Activated CD8-positive, alpha-beta memory T cell treated with anti-CD3 and anti-CD28 coated beads, Interleukin-2, amount 10 ng/mL, durations not matched to agents 7 days and 5 days (primary cell): ENCODE measurements at places on chromosomes 3 and 15. TPM values are rescaled to one million over a fixed set of nuclear protein-coding genes. Genes with fewer than 3 reads are reported as not detected.

- DNase-seq: peak; percentile 49
- peak overlapping the region; percentile 90 for H3K27ac ChIP-seq
- H3K36me3 ChIP-seq: no peaks in the 10 kb centered on the region
- no peaks in the 10 kb centered on the region for H3K27me3 ChIP-seq
- H3K4me3 ChIP-seq: peak overlapping the region; percentile 75
- H3K4me1 ChIP-seq: peaks cover 44% of the 10 kb centered on the region
Observed at GRCh38 chr15:64596701-64597476, 136.5 kb downstream of the ZNF609 start.

DNA sequence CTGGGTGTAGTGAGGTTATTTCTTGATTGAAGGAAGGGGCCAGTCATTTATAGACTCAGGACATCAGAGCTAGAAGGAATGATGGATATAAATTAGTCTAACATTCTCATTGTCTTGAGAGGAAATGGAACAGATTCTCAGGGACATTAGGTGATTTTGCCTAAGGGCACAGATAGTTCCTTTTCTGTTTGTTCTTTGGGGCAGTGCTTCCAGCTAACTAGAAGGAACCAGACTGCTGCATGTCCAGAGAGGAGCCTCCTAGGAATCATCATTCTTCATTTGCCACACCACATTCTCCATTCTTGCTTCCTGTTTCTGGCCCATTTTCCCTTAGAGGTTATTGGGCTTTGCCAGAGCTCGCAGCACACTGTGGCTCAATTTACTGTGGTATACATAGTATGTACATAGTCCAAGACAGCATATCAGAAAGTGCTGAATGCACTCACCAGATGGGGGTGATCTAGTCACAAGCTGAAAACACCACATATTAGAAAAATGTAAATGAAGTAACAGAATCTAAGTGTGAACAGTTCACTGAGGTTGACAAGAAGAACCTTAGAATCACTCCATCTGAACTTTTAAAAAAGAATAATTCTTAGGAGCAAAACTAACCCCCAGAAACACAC, 62.7 kb upstream of the MYZAP start:
- DNase-seq: no peak
- H3K4me3 ChIP-seq: no peak overlapping the region
- no peaks in the 10 kb centered on the region for H3K36me3 ChIP-seq
- no peaks in the 10 kb centered on the region for H3K4me1 ChIP-seq
- H3K27me3 ChIP-seq: peaks cover 49% of the 10 kb centered on the region
- H3K27ac ChIP-seq: no peak overlapping the region

DNA sequence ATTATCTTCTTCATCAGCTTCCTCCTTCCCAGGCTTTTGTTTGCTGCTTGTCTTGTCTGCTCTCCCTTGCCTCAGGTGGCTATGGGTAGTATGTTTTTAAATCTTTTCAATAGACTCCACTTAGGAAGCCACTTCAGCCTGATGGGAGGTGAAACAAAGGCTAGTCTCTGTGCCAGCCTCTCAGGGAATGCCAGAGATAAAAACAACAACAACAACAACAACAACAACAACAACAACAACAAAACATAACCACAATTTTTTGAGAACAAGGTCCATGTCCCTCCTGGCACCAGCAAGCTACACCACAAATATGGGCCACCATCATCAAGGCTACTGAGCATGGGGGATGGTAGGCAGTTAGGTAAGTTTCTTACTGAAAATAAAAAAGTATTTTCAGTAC, 64.8 kb upstream of the UBP1 start:
- H3K4me1 ChIP-seq: no peaks in the 10 kb centered on the region
- peaks cover 47% of the 10 kb centered on the region for H3K36me3 ChIP-seq
- H3K4me3 ChIP-seq: no peak overlapping the region
- no peak overlapping the region for H3K27ac ChIP-seq
- no peak for DNase-seq

GRCh38 chr3:141828890-141829289, 47.6 kb upstream of the ATP1B3 start:
- H3K27me3 ChIP-seq: peaks cover 4% of the 10 kb centered on the region
- DNase-seq: no peak

DNA sequence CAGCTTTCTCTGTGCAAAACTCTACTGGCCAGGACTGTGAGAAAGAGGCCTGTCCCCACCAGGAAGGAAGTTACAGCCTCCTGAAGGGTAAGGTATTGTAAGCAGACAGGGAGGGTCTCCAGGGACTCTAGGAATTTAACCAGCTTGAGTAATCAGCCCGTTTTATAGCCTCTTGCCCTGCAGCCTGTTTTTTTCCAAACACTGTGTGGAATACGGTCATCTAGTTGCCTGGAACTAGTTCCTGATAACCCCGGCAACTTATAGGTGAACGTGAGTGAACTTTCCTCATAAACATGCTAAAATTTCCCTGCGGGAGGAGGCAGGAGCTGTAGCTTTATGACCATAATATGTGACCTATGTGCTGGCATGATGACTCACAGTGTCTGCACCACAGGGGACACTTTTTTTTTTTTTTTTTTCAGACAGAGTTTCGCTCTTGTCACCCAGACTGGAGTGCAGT, 60.1 kb upstream of the DAZL start:
- no peak overlapping the region for H3K4me3 ChIP-seq
- H3K27ac ChIP-seq: no peak overlapping the region
- H3K27me3 ChIP-seq: peaks cover 13% of the 10 kb centered on the region
- no peaks in the 10 kb centered on the region for H3K36me3 ChIP-seq
- no peaks in the 10 kb centered on the region for H3K4me1 ChIP-seq

DNA sequence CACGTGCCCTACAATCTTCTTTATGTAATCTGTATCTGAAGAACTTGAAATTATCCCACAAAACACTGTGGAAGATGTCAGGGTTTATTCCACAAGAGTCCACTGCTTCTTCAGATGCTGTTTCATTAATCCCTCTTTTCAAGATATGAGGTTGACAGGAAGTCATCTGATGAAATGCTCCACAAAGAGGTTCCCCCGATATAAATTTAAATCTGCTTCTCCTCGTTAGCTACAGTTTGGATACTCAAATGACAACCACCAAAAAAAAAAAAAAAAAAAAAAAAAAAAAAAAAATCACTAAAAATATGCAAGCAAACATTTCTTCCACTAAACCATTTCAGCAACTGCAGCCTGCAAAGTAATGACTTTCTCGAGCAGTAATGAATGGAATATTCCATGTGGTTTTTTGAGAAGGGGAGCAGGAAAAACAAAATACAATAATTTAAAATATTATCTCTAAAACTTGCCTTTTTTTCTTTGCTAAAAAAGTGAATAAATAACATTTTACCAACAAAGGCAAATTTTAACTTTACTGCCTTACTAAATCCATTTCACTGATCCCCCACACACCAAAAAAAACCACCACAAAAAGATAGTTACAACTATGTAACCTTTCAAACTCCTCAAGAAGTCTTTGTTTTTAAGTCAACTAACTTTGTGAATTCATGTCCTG, 37.8 kb downstream of the DLG1 start:
- H3K27ac ChIP-seq: no peak overlapping the region
- H3K4me3 ChIP-seq: no peak overlapping the region
- H3K4me1 ChIP-seq: no peaks in the 10 kb centered on the region
- peaks cover 6% of the 10 kb centered on the region for H3K36me3 ChIP-seq
- DNase-seq: no peak
- H3K27me3 ChIP-seq: no peaks in the 10 kb centered on the region

DNA sequence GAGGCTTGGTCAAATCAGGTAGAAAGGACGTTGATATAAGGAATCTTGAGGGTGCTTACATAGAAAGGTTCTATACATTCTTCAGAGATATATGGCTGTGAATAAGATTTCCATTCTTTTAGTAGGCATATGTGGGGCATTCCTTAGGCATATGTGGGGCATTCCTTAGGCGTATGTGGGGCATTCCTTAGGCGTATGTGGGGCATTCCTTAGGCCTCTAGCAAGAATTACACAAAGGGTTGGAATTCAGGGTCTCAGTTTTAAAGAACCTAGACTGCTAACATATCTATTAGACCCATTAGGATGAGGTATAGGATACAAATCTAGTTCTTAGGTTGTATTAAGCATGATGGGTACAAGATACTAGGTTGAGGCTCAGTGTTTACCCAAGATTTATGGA, 607.8 kb downstream of the SI start:
- no peaks in the 10 kb centered on the region for H3K36me3 ChIP-seq
- no peak overlapping the region for H3K27ac ChIP-seq
- no peaks in the 10 kb centered on the region for H3K4me1 ChIP-seq
- DNase-seq: no peak

GRCh38 chr3:149339931-149340309, 6.5 kb upstream of the TM4SF18 start:
- no peak for DNase-seq
- peaks cover 7% of the 10 kb centered on the region for H3K4me1 ChIP-seq
- no peaks in the 10 kb centered on the region for H3K36me3 ChIP-seq
- no peak overlapping the region for H3K27ac ChIP-seq

DNA sequence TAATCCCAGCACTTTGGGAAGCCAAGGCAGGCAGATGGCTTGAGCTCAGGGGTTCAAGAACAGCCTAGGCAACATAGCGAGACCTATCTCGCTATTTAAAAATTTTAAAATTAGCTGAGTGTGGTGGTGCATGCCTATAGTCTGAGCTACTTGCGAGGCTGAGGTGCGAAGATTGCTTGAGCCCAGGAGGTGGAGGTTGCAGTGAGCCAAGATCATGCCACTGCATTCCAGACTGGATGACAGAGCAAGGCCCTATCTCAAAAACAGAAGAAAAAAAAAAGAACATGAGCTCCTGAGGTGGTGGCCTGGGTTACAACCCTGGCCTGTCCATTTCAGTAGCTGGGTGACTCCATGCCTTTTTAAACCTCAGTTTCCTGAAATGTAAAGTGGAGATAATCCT, 7.2 kb downstream of the DNASE1L3 start:
- no peak for DNase-seq
- no peaks in the 10 kb centered on the region for H3K36me3 ChIP-seq
- no peak overlapping the region for H3K4me3 ChIP-seq

GRCh38 chr3:120461416-120461815, 10.6 kb upstream of the FSTL1 start:
- no peak overlapping the region for H3K27ac ChIP-seq
- peaks cover 10% of the 10 kb centered on the region for H3K4me1 ChIP-seq
- H3K27me3 ChIP-seq: peaks cover 13% of the 10 kb centered on the region
- H3K4me3 ChIP-seq: no peak overlapping the region
- H3K36me3 ChIP-seq: no peaks in the 10 kb centered on the region

GRCh38 chr3:46671541-46672348, 21.7 kb downstream of the ALS2CL start:
- H3K27ac ChIP-seq: no peak overlapping the region
- H3K4me1 ChIP-seq: no peaks in the 10 kb centered on the region
- no peak overlapping the region for H3K4me3 ChIP-seq
- no peaks in the 10 kb centered on the region for H3K27me3 ChIP-seq
- no peak for DNase-seq
- no peaks in the 10 kb centered on the region for H3K36me3 ChIP-seq

- peak overlapping the region; percentile 65 for H3K4me3 ChIP-seq
- peaks cover 15% of the 10 kb centered on the region for H3K27me3 ChIP-seq
Observed at GRCh38 chr3:87088993-87089841, 98.3 kb upstream of the VGLL3 start.

GRCh38 chr15:51837792-51838251, 8.4 kb downstream of the TMOD3 start:
- H3K4me3 ChIP-seq: peak overlapping the region; percentile 27
- H3K27me3 ChIP-seq: no peaks in the 10 kb centered on the region
- H3K4me1 ChIP-seq: peaks cover 71% of the 10 kb centered on the region
- peaks cover 19% of the 10 kb centered on the region for H3K36me3 ChIP-seq
- H3K27ac ChIP-seq: peak overlapping the region; percentile 50

- DNase-seq: no peak
- H3K36me3 ChIP-seq: no peaks in the 10 kb centered on the region
- no peaks in the 10 kb centered on the region for H3K4me1 ChIP-seq
- peaks cover 15% of the 10 kb centered on the region for H3K27me3 ChIP-seq
Observed at GRCh38 chr3:138404121-138404520, 30.3 kb upstream of the ESYT3 start.

GRCh38 chr15:51130344-51130743, 35.6 kb upstream of the TNFAIP8L3 start:
- H3K27ac ChIP-seq: no peak overlapping the region
- peaks cover 13% of the 10 kb centered on the region for H3K4me1 ChIP-seq
- DNase-seq: no peak
- H3K27me3 ChIP-seq: peaks cover 23% of the 10 kb centered on the region

DNA sequence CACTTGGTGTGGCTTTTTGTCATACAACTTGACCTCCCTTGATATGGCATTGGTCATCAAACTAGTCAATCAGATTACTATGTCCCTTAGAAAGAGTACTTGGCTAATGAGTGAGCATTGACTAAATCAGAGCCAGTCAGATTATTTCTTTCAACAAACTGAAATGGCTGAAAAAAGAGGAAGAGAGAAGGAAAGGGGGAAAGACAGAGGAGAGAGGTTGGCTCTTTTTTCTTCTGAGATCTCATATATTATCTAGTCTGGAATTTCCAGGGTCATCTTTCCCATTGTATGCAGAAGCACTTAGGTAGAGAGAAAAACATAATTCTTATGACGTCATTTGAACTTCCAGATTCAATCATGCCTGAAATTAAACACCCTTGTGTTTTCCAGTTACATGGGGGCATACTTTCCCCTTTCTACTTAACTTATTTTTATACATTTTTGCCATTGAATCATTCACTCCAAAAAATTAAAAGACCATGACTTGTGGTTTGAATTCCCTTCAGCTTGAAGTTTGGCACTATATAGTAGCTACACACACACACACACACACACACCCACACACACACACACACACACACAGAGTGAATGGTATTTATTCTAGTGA, 387.8 kb downstream of the LSAMP start:
- H3K4me1 ChIP-seq: no peaks in the 10 kb centered on the region
- H3K27ac ChIP-seq: no peak overlapping the region
- no peaks in the 10 kb centered on the region for H3K27me3 ChIP-seq
- H3K4me3 ChIP-seq: no peak overlapping the region
- DNase-seq: no peak

GRCh38 chr3:28677581-28677980, 329.0 kb upstream of the AZI2 start:
- no peaks in the 10 kb centered on the region for H3K36me3 ChIP-seq
- no peak for DNase-seq
- H3K27ac ChIP-seq: no peak overlapping the region
- H3K4me3 ChIP-seq: no peak overlapping the region
- no peaks in the 10 kb centered on the region for H3K4me1 ChIP-seq

The GASK1A gene
- total RNA-seq: not detected

The CCR8 gene
- total RNA-seq: 47.6 TPM

The FRMD4B gene
- total RNA-seq: 68.2 TPM

The TCAIM gene
- 13.7 TPM for total RNA-seq

The ZNF502 gene
- total RNA-seq: 1.3 TPM

The IQCF5 gene
- not detected for total RNA-seq

The LMOD3 gene
- not detected for total RNA-seq

The PSTPIP1 gene
- total RNA-seq: 255 TPM

The LINGO1 gene
- total RNA-seq: not detected

The CYP1A1 gene
- 2.8 TPM for total RNA-seq

The SHF gene
- 2.2 TPM for total RNA-seq
